HFFc6 (cell line): ENCODE measurements at places on chromosomes 2 and 18. TPM values are rescaled to one million over a fixed set of nuclear protein-coding genes. Genes with fewer than 3 reads are reported as not detected.
A peak's percentile ranks its signal among the peaks of the same experiment; 100 is the strongest.

Gene CYTIP
- not detected in 3 replicates for total RNA-seq

DNA sequence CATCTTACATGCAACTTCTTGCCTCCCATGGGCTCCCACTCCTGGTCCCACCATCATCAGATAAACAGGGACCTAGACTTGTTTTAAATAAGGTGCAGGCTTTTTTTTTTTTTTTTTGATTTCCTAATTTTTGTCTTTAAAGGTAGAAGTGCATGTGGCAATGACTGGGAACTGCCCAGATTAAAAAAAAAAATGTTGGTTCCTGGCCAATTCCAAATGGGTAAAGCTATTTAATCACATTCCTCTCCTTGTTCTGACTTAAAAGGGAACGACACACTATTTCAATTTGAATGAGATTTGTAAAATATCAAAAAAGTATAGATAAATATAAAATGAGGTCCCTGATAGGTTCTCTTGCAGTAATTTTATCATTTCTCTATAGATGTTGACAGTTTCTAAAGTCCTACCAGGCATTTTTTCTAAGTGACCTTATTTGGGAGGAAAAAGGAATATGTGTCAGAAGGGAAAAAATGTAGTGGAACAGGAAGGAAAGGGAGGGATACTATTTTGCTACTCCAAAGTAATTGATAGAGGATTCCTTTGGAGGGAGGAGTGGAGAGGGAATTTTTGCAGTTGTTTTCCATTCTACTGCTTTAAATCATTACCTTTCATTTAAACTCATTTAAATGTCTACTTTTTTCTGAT lies 43.3 kb downstream of the DDX1 start:
- DNase-seq = peak; percentile 32

GRCh38 chr2:117071556-117072102 lies 742.9 kb upstream of the DDX18 start:
- no peak for DNase-seq

DNA sequence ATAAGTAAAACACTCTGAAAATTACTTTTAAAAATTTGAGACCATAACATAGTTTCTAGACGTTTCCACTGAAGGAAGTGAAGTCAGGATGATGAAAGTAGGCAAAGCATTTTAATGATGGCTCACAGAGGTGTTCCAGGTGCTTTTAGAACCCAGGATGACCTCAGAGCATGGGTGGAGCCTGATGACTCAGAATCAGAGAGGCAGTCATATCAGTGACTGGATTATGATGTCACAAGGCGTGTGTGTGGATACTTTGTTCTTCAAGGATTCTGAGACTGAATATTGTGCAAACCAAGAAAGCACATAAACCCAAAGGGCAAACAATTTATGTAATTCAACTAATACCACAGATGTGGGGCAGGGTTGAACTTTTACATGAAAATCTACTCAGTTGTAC lies 208.0 kb upstream of the FBXO11 start:
- no peak for DNase-seq

GRCh38 chr2:165357758-165358157 lies 111.7 kb upstream of the CSRNP3 start:
- peak; percentile 15 for DNase-seq

DNA sequence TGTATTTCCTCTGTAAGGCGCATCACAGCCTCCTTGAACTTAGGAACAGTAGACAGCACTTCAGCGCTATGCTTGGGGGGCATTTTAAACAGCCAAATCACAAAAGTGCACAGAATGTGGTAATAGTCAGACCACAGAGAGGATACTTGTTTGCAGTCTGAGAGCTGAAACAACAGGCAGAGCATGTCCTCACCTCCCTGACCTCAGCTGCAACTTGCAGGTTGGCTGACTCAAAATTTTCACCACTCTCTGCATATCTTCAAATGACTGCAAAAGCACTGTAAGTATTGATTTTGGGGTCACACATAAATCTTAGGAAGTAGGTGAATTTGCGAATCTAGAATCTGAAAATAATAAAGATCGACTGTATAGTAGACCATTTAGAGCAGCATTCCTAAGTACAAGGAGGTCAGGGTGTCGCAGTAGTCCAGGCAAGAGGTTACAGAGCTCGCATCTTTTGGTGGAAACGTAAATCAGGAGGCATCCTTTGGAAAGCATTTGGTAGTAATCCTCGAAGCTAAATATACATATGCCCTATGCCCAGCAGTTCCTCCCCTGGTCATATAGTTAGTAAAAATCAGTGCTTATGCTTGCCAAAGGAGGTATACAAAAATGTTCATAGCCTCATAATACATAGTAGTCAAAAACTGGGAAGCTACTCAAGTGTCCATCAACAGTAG lies 108.2 kb upstream of the MYCN start:
- no peak for DNase-seq

DNA sequence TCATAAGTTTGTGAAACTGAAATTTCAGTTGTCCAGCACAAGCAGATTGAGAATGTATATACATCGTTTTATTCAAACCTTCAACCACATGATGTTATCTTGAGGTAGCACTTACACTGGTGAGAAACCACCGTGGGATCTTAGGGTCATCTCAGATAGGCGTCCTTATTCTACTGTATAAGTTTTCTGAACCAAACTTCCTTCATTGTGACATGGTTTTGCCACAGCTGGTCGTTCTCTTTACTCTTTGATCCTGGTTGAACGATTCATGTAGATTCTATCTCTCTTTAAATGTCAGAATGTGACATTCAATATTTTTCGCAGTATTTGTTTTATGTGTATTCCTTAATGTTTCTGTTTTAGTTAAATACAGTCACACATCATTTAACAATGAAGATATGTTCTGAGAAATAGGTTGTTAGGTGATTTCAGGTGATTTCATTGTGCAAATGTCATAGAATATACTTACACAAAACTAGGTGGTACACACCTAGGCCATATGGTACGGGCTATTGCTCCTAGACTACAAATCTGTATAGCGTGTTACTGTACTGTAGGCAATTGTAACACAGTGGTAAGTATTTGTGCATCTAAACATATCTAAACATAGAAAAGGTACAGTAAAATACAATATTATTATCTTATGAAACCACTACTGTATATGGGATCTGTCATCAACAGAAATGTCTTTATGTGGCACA lies 17.9 kb upstream of the ARHGAP25 start:
- no peak for DNase-seq

GRCh38 chr18:44823286-44823685 lies 142.6 kb downstream of the SETBP1 start:
- DNase-seq = no peak

GRCh38 chr2:71174207-71174606 lies 43.8 kb downstream of the MPHOSPH10 start:
- no peak for DNase-seq

Gene RAPGEF4
- 0.29 to 0.37 TPM in 2 of 3 replicates, not detected in the other for total RNA-seq

Gene C2orf72
- total RNA-seq = not detected in 3 replicates

DNA sequence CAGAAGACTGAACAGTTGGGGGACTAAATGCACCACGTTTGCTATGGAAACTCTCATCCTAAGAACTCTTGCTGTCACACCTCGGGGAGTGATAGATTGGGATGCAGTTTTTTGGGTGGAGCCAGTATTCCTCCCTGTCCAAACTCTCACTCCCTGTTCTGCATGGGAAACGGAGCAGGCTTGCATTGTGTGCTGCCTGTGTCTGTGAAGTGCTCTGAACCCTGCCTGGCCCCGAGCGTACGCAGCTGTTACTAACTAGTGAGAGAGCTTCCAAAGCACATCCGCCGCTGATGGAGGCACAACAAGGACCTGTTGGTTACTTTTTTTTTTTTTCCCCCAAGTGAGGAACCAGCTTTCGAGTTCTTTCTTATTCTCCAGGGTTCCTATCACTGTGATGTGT lies 195.5 kb downstream of the ANAPC1 start:
- DNase-seq = no peak

Gene ACTG2
- total RNA-seq = 0.32 to 2.3 TPM (median 0.55 TPM) in 3 replicates

GRCh38 chr18:26493021-26493420 lies 55.3 kb downstream of the KCTD1 start:
- no peak for DNase-seq

DNA sequence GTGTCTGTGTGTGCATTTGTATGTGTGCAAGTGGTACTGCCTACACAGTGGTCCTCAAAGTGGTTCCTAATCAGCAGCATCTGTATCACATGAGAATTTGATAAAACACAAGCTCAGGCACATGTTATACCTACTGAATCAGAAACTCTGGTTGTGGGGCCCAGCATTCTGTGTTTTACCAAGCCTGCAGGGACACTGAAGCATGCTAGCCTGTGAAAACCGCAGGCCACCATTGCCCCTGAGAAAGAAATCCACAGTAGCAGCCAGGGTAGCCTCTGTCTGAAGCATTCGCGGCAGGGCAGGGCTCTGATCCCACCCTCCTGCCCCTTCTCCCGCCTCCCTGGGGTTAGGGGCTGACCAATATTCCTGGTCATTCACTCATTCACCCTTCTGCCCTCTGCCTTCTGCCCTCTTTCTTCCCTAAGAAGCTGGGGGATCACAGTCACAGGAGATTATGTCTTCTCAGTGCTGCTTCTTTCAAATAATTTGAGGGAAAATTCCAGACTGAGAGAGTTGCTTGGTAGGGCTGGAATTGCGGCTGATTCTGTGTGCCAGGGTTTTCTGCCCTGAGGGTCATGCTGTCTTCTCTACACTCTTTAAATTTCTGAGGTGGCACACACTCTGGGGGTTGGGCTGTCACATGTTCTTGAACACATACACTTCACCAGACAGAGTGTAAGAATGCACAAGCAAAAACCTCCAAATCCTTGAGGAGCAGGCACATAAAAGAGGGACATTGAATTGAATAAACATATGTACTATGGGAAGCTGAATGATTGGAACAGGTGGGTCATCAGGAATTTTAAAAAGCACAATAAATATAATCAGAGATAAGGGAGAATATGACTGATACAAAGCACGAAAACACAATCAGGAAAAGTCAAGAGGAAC lies 126.6 kb upstream of the SEC11C start:
- DNase-seq = no peak

Gene LDAH
- 15.1 to 19.8 TPM (median 17.1 TPM) in 3 replicates for total RNA-seq

Gene TMEM198
- total RNA-seq = 2.2 to 2.7 TPM (median 2.5 TPM) in 3 replicates

Gene DSG4
- not detected in 3 replicates for total RNA-seq

- no peak for DNase-seq
Observed at GRCh38 chr2:167939514-167940345, 307.7 kb downstream of the STK39 start.

GRCh38 chr2:154696810-154697417 lies 1.6 kb upstream of the KCNJ3 start:
- no peak for DNase-seq

- peak; percentile 86 for DNase-seq
Observed at GRCh38 chr2:66481100-66481549, 46.2 kb downstream of the MEIS1 start.

GRCh38 chr2:215105607-215106354 lies 32.6 kb downstream of the ABCA12 start:
- DNase-seq = peak; percentile 32

Gene QPCT
- 4.8 and 5.4 TPM in 2 replicates for total RNA-seq

- no peak for DNase-seq
Observed at GRCh38 chr2:214533541-214533940, 122.7 kb downstream of the VWC2L start.

DNA sequence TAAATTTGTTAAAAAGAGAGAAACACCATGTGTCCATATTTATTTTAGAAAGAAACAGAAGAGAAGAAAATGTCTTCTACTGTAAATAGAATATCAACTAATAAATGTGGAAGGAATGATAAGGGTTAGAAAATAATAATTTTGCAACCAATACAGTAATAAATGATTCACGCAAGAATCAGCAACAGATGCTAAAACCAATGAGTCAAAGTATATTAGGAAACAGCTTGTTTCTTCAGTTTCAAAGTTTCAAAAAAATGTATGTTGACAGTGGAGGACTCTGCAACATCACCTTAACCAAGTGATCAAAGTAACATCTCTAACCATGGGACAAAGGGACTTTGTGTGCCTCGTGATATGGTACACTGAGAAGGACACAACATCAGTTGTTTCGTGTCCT lies 147.0 kb downstream of the TWIST2 start:
- DNase-seq = no peak

Gene CEBPZOS
- 60.0 to 64.1 TPM (median 60.6 TPM) in 3 replicates for total RNA-seq

DNA sequence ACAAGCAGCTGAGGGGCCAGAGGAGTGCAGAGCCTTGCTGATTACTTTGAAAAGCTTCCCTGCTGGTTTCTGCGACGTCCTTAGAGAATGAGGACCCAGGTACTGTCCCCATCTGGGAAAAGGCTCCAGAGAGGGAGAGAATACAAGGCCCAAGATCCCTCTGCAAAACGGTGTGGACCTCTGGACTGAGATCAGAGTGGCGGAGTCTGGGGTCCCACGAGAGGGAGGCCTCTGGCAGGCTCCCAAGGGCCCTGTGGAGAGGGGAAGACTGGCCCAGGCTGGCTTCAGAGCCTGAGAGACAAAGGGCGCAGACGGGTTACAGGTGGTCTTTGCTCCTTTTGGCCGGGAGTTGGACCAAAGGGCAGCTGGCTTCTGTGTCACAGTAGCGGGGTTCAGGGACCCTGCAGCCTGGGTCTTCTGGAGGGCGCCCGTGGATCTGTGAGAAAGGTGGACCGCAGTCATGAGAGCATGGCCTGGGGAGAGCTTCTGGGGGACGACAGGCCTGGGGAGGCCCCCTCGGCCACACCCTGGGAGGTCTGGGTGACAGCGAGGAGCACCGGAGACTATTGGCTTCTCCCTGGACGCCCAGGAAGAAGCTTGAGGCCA lies 805 bp downstream of the SNORC start:
- no peak for DNase-seq

DNA sequence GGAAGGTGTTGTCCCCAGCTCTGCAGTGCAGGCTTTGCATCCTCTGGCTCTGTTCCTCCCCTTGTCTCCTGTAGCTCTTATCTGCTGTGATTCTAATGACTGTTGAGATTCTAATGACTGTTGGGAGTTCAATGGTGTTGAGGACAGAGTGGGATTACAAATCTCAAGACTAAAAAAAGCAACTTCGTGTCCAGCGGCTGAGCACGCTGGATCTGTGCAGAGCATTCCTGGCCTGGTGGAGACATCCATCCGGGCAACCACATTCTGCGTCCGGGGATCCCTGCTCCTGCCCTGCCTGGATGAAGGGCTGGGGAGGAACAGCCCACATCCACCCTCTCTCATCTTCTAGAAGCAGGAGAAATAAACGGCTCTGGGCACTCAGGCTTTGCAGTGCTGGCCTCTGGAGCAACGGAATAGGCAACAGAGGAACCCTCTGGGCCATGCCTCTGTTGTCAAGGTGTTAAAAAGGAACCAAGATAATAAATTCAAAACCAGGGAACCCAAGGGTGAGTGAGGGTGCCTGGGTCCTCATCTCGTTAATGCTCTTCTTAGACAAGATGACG lies 106.7 kb upstream of the ASB18 start:
- no peak for DNase-seq

Gene CFC1
- total RNA-seq = not detected in 3 replicates
